ENCODE measurements at places on chromosomes 4 and X.
A peak's percentile ranks its signal among the peaks of the same experiment; 100 is the strongest.

- no peak for DNase-seq
Observed at GRCh38 chr4:64857198-64857597, 447.9 kb upstream of the TECRL start.

GRCh38 chrX:2867206-2867605, 38.5 kb downstream of the GYG2 start:
- no peak for DNase-seq

GRCh38 chr4:75180217-75180616, 247.3 kb downstream of the PARM1 start:
- no peak for DNase-seq

GRCh38 chr4:143372093-143372915, 35.6 kb downstream of the GAB1 start:
- no peak for DNase-seq

DNA sequence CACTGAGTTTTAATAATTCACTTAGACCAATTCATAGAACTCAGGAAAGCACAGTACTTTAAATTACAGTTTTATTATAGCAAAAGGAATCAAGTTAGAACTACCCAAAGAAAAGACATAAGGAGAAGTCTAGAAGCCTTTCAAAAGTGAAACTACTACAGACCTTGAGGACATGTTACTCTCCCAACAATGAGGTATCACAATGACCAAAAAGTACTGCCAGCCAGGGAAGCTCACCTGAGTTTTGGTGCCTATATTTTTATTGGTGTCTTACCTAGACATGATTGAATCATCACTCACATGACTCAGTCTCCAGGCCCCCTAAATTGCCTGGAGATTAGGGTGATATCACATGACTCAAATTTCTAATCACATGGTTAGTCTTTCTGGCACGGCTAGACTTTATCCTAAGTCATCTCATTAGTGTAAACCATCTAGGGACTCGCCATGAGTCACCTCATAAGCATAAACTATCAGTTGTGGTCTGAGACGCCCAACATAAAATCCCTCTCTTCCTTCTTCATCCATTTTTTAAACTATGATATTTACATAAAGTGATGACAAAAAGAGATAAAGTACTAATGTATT, 372.3 kb downstream of the TMA16 start:
- DNase-seq = no peak

GRCh38 chr4:5753366-5753765, 42.4 kb downstream of the EVC start:
- DNase-seq = no peak

GRCh38 chrX:102345916-102346315, 93.9 kb downstream of the NXF2B start:
- DNase-seq = peak; percentile 3

- DNase-seq = no peak
Observed at GRCh38 chrX:122582975-122583305, 601.1 kb upstream of the GRIA3 start.

- DNase-seq = no peak
Observed at GRCh38 chr4:106718548-106718947, 317.6 kb downstream of the DKK2 start.

GRCh38 chrX:21963731-21964405, 23.4 kb downstream of the SMS start:
- no peak for DNase-seq

GRCh38 chrX:16931371-16931770, 15.1 kb upstream of the REPS2 start:
- no peak for DNase-seq

DNA sequence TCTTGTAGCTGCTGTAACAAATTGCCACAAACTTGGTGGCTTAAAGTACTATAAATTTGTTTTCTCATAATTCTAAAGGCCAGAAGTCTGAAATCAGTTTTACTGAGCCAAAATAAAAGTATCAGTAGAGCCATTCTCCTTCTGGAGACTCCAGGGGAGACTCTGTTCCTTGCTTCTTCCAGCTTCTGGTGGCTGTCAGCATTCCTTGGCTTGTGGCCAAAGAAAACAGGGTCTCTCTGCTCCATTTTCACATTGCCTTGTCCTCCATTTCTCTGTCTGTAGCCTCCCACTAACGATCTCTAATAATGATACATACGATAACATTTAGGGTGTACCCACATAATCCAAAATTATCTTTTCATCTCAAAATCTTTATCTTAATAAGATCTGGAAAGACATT, 200.4 kb downstream of the MAB21L2 start:
- no peak for DNase-seq

DNA sequence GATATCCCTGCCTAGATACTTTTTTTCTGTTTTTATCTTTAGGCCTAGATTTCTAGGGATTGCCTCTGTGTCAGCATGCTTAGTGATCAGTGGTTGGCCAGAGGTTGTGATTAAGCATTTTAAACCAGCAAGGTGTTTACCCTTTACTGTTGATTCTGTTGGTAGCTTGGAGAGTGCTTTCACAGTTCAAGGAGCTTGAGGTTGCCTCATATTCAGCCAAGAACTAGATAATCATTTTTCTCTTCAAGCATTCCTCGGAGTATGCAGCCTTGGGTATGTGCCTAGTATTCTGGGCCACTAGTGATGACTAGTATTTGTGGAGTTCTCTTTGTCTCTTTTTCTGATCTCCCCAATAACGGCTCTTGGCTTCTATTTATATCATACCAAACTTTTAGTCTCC, 20.4 kb downstream of the APOOL start:
- no peak for DNase-seq

DNA sequence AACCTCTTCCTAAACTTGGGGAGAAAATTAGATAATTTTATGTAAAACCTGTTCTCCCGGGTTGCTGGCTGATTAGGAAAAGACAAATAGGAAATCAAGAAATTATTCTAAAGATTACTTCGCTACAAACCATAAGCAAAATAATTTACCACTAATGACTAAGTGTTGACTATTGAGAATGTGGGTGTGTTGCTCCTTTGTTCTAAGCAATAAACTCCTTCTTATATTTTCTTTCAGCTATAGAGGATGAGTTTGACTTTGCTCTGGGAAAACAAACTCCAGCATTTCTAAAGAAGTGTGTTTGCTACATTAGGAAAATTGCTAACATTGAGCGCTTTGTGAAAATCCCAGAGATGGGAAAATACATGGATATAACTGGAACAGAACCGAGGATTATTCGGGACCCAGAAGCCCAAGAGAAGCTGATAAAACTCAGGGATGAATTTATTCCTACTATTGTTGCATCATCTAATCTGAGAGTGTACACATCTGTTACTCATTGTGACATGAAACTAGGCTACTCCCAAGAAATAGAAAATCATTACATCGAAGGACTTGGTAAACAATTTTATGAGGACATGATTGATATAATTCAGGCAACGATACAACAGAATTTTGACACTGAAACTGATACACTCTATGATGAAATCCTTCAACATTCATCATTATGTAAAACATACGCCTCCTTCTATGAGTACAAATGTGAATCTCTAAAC, 194.2 kb downstream of the NWD2 start:
- DNase-seq = no peak

GRCh38 chrX:24242649-24243175, 71.2 kb downstream of the SUPT20HL2 start:
- DNase-seq = peak; percentile 7

GRCh38 chr4:83392562-83392961, 57.9 kb upstream of the HPSE start:
- no peak for DNase-seq

DNA sequence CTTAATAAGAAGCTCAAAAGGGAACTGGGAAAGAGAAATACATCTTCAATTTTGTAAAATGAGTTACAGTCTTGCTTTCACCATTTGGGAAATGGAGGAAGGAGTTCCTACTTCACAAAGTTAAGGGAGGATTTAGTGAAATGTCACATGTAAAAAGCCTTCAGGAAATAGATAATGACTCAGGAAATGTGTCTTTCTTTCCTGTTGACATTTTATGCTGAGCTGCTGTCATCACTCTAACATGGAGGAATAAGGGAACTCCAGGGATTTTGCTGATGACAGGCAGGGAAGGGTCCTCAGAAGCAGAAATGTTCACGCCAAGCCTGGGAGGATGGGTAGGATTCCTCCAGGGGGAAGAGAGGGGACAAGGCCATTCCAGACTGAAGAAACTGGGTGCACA, 251.1 kb downstream of the USP46 start:
- DNase-seq = no peak

DNA sequence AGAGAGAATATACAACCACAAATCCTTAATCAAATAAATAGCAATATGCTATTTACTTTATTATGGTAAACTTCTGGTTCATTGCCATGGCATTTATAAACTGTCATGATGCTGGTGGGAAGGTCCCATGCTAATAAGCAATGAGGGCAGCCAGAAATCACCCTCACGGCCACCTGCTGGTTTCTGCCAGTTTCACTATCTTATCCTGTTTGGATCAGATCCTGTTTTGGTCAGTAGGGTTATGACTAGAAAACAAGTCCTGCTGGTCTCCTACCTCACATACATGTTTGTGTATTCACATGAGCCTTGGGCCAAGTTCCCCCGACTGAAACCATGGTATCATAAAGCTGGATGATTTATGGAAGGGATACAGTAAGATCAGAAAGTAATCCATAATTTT, 28.1 kb downstream of the XAGE5 start:
- DNase-seq = no peak

DNA sequence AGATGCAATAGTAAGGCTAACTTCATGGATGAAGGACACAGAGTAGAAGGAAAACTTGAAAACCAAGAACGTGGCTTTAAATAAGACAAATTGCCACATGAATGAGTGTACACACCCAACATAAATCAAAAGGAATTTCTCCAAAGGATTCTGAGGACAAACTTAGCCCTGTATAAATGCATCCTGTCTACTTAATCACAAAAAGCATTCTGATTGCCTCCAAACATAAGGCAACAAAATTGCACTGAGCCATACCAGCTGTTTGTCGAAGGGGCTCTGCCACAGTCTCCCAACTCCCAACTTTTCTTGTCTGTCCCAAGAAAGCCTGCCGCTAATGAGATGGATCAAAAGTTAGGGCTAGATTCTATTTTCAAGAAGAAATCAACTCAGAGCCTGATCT, 194.3 kb downstream of the SOWAHB start:
- no peak for DNase-seq

- no peak for DNase-seq
Observed at GRCh38 chr4:118711052-118711451, 25.9 kb downstream of the METTL14 start.

DNA sequence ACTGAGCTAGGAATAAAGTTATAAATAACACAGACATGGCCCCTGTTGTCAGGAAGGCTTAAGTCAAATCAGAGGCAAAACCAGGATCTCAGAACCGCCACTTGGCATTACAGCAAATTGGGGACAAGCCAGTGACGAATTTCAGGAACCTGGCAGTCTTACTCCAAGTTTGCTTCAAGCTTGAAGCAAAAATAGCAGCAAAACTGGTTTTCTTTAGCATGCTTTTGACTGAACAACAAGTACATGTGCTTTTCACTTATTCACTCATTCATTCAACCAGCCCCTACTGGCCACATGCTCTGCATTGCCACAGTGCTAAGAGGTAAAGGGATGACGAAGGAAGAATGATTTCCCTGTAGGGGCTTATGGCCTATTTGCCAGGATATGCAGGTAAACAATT, 253.9 kb upstream of the PPARGC1A start:
- DNase-seq = peak; percentile 7

- DNase-seq = no peak
Observed at GRCh38 chr4:40788331-40788730, 38.6 kb downstream of the NSUN7 start.

DNA sequence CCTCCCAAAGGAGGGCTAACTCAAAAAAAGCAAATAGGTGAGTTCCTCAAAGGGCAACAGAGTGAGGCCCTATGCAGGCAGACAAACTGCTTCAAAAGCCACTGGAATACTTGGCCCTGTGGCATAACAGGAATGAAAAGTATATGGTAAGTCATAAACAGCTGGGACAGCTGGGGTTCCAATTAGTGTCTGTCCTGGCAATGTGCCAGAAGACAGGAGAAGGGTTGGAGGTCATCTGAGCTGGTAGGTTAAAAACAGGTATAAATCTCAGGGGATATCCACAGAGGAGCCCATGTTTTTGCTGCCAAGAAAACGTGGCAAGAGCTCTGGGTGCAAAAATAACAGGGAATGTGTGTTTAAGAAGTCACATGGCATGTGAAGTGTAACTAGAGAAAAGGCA, 111.6 kb downstream of the APOOL start:
- no peak for DNase-seq

GRCh38 chrX:65720381-65720964, 53.0 kb downstream of the MSN start:
- no peak for DNase-seq

DNA sequence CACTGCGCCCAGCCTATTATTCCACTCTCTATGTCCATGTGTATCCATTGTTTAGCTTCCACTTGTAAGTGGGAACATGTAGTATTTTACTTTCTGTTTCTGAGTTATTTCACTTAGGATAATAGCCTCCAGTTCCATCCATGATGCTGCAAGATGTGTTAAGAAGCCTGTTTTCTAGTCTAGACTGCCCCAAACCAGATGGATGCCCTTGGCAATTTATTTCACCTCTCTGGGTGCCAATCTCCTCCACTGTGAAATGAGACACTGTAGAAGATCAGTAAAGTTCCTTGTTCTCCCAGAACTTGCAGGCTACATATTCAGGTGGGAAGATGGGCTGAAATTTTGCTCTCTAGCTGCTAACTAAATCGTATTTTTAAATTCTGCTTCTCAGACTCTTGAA, 72.8 kb downstream of the TSPAN5 start:
- no peak for DNase-seq

DNA sequence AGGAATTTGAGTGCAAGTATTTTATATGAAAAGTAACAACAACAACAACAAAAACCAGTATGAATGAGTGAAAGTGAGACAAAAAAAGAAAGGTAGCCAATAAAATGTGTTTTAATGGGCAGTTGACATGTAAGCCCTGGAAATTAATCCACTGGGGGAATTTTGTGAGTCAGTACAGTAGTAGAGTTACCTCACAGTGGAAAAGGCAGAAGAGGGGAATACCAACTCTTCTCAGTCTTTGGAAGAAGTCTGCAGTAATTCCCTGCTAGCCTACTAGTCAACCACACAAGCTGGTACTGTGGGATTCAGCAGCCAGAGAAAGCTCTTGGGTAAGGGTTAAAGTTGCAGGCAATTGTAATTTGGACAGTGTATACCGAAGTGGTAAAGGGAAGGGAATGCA, 76.3 kb upstream of the IL15 start:
- DNase-seq = no peak

DNA sequence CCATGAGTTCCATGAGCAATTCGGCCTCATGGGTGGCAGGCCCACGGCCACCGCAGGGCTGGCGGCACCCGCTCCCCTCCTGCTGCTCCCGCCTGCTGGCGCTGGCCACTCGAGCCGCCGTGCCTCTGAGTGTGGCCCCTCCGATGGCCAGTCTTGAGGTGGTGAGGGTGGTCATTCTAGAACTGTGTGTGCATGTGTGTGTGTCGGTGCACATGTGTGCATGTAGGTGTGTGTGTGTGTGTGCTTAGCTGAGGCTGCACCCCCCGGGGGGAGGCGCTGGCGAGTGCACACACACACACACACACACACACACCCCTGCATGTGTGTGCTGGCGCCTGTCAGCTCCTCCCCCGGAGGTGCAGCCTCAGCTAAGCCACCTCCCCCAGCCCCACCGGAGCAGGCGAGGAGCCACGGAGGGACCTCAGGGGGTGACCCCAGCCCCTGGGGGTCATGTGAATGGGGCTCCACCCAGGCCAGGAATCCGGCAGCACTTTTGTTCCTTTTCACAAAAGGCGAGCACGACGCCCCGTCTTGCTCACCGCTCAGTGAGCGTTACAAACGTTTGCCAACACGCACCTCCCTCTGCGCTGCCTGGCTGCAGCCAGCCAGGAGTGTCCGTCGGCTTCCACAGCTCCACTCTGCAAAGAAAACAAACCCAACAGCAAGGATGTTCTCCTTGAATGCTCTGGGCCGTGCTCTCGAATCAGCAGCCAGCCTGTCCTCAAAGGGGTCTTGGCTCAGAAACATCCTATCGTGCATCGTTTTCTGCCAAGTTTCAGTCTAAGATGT, 29.9 kb downstream of the FGFRL1 start:
- no peak for DNase-seq
